H1 (cell line): ENCODE measurements at places on chromosomes 6 and 20. TPM values are rescaled to one million over a fixed set of nuclear protein-coding genes. Genes with fewer than 3 reads are reported as not detected.
A peak's percentile ranks its signal among the peaks of the same experiment; 100 is the strongest.

- DNase-seq: no peak
Observed at GRCh38 chr20:64029293-64030117, 6.5 kb upstream of the C20orf204 start.

- no peak for DNase-seq
Observed at GRCh38 chr20:8624616-8625015, 444.3 kb upstream of the PLCB4 start.

DNA sequence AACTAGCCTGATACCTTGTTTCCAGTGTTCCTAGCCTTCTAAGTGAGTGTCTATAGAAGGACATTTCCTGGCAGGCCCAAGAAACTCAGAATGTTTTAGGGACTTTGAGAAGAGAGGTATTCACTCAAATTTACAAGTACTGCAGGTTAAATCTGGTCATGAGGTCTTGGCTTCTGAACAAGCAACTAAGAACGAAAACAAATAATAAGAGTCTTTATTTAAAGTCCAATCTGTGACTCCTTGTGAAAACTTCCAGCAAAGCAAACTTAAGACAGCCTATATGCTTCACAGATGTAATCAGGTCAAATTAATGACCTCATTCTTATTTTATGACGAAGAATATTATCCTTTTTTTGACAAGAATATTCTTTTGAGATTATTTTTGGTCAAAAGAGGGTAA is 79.4 kb upstream of the PRSS16 start:
- no peak for DNase-seq

- no peak for DNase-seq
Observed at GRCh38 chr6:80366714-80367113, 260.2 kb downstream of the BCKDHB start.

- DNase-seq: peak; percentile 86
Observed at GRCh38 chr20:46349035-46349741, 40.9 kb upstream of the CDH22 start.

The CCN6 gene
- not detected in 2 replicates for total RNA-seq

- DNase-seq: no peak
Observed at GRCh38 chr6:42688281-42688680, 34.1 kb downstream of the PRPH2 start.

The PIGT gene
- 64.3 and 66.0 TPM in 2 replicates for total RNA-seq

- no peak for DNase-seq
Observed at GRCh38 chr6:74579047-74579446, 626.8 kb downstream of the COL12A1 start.

The NECAB3 gene
- 19.7 and 20.5 TPM in 2 replicates for total RNA-seq

DNA sequence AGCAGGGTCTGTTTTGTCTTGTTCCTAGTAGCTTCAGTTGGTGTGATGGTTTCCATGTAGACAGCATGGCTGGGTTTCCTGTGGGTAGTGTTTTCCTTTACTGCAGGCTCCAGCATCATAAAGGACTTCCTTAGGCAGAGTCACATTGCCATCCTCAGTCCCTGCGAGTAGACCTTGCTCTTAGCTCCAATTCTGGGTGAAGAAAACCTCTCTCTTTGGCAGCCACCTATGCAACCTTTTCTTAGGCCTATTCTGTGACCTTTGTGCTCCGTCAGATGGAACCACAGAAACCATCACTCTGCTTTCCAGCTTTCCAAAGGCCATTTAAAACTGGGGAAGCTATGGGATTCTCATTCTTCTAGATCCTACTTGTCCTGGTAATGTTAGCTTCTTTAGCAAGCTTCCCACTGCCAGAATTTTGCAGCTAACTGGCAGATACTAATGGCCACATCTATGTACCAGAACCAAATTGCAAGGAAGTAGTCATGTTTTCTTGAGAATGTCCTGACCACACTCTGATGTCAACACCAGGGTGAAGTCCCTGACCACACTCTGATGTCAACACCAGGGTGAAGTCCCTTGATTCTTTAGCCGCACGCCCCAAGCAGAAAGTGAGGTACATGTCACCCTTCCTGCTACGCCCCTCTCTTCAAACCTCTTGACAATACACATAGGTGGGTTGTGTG is 646.6 kb upstream of the HS3ST5 start:
- no peak for DNase-seq

The VSTM2L gene
- 1.3 and 1.6 TPM in 2 replicates for total RNA-seq
